ENCODE measurements at places on chromosomes 1 and 21.
A peak's percentile ranks its signal among the peaks of the same experiment; 100 is the strongest.

GRCh38 chr1:181135815-181136737 is 47.6 kb downstream of the IER5 start:
- DNase-seq, result no peak

DNA sequence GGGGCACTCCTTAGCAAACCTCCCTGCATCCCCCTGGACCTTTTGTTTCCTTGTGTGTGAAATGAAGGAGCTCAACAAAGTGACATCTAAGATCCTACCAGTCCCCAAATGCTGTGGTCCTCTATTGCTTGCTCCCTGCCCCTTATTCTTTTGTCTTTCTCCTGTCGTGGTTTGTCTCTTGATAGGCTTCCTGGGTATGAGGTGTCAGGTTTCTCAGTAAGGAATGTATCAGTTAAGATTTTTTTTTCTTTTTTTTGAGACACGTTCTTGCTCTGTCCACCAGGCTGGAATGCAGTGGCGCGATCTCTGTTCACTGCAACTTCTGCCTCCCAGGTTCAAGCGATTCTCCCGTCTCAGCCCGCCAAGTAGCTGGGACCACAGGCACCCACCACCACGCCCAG is 16.8 kb downstream of the CNIH3 start:
- DNase-seq, result no peak

DNA sequence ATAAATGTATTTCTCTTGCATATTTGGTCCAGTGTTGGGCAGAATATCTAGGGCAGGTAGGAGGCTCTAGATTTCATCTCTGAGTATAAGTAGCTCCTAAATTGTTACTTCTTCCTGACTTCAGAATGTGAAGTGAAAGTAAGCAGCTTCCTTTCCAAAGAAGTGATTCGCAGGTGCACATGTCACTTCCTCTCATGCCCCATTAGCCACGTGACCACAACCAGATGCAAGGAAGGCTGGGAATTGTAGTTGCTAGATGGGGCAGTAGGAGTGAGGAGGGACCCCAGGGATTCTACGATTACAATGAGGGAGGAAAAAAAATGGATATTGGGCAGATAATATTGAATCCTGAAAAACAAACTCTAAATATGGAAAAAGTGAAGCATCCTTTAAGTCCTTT is 113.2 kb upstream of the CYYR1 start:
- DNase-seq, result no peak

- peak; percentile 62 for DNase-seq
Measured at GRCh38 chr1:202189001-202189790, 4.4 kb upstream of the LGR6 start.

GRCh38 chr1:232062967-232063366 is 436.4 kb downstream of the DISC1 start:
- no peak for DNase-seq

- DNase-seq, result peak; percentile 24
Measured at GRCh38 chr1:25204797-25205480, 27.4 kb downstream of the SYF2 start.

GRCh38 chr1:107952989-107953388 is 12.0 kb downstream of the VAV3 start:
- DNase-seq, result no peak

DNA sequence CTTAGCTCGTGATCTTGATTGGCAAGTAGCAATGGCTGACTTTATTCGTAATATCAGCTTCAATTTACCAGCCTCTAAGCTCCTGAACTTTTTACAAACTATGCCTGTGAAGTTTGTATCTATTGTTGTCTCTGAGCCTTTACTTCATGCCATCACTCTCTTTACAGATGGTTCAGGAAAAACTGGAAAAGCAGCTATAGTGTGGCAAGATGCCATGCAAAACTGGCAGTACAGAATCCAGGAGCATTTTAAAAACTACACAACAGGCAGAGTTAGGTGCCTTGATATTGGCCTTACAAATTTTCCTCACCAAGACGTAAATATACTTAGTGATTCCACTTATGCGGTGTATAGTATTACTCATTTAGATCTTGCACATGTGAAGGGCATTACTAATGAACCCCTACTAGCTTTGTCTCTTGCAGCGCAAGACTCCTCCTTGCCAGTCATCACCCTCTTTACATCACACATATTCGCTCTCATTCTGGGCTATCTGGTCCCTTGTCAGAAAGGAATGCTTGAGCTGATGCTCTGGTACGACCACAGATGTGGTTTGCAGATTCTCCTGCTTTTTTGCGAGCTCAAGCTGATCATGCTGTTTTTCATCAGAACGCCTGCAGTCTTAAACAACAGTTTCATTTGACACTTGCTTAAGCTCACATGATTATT is 36.3 kb downstream of the CLCA1 start:
- DNase-seq, result no peak

GRCh38 chr1:69403756-69404320 is 163.9 kb upstream of the LRRC7 start:
- no peak for DNase-seq

DNA sequence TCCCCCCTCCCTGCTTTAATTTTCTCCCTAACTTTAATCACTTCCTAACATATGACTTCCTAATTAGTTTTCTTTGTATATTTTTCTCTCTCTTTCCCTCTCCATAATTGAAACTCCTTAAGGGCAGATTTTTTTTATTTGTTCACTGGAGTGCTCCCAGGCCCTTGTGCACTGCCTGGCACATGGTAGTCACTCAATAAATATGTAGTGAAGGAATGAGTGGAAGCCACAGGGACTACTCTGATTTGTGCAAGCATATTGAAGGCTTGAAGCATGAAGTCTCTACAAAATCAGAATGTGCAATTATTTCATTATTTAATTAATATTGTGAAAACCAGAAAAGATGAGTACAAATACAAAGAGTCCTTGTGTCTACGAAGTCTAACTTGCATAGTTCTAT is 41.5 kb downstream of the SNX7 start:
- DNase-seq, result no peak

GRCh38 chr1:966704-967300 is 520 bp downstream of the PLEKHN1 start:
- DNase-seq, result no peak

DNA sequence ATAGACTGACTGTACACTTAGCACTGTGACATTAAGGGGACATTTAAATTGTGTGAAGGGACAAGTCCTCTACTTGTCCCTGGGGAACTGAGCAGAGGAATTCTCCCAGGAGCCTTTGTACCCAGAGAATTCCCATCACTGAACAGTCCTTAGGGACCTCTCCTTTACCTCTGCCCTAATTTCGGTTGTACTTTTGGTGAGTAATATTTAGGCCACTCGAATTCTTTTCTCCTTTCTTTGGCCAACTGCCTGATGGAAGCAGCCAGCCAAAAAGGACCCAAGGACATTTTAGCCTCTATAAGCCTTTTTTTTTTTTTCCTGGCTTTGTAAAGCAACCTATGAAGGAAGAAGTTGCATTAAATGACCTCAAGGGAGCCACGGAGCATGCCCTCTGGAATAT is 71.5 kb downstream of the NR5A2 start:
- no peak for DNase-seq

- no peak for DNase-seq
Measured at GRCh38 chr1:53286955-53287354, 40.9 kb downstream of the LRP8 start.

- no peak for DNase-seq
Measured at GRCh38 chr21:42661688-42662429, 8.4 kb downstream of the PDE9A start.

DNA sequence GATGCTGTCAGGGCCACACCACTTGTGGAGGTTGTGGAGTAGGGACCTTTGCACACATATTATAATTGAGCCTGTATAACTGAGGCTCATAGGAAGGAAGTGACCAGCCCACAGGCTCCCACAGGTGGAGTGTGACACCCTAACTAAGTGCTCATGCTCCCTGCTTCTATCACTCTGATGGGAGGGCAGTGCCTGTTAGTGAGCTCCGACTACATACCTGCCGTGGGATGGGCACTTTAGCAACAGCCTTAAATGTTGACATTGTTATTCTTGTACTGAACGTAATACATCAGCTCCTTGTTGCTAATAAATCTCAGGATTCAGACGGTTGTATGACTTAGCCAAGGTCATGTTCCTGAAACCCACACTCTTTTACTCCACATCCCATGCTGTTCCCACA is 58.0 kb downstream of the BEND5 start:
- DNase-seq, result no peak

DNA sequence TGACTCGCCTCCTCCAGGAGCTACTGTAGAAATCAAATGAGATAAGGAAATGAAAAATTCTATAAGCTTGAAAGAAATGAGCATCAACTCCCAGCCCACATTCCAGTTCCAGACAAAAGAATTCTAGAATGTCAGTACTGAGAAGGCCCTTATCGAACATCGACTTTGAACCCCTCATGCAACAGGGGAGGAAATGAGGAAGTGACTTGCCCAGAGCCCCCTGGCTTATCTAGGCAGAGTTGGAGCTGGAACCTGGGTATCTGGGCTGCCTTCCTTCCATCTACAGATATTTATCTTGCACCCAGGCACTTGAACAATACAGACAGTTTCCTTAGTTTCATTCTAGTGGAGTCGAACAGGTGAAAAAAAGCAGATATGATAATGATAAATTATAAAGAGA is 22.3 kb downstream of the MECR start:
- no peak for DNase-seq

DNA sequence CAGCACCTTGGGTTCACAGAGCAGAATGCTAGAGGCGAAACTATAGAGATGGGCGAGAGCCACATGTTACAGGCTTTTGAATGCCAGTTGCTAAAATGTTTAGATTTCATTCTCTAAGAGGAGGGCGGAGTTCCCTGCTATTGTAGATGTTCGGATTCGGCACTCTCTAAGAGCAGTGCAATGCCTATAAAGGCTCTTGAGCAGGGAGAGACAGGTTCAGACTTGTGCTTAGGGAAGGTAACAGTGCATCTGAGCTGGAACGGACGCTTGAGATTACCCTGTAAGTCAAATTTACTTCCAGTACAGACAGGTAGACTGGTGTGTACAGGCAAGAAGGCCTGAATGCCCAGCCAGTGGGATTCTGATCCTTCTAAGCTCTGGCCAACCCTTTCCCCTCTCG is 15.3 kb downstream of the LURAP1 start:
- peak; percentile 97 for DNase-seq

DNA sequence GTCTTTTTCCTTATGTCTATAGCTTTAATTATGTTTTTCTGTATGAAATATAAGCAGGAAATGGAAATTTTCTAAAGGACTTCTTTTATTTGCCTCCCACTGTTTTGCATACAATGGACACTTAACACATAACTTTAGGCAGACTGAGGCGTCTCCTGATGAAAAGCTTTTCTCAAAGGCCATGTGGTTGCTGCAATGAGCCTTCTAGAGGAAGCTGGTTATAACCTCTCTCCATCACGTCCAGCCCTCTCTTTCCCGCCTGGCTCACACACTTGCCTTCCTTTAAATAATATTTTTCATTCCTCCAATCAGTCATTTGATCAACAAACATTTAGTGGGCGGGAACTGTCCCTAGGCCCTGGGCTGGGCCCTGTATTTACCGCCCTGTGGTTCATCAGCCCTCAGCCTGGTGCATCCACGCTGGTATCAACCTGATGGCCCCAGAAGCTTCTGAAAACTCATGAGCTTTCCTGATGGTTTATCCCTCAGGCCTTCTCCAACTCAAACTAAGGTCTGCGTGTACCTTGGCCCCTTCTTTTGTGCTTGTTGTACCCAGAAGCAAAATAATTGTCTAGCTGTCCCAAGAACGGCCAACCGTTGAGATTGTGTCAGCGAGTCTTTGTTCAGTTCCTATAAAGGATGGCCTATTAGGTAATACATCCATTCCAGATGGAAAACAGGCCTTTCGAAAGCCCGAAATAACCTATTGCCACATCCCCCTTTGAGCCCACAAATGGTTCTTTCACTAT is 75.3 kb upstream of the LYST start:
- DNase-seq, result no peak

DNA sequence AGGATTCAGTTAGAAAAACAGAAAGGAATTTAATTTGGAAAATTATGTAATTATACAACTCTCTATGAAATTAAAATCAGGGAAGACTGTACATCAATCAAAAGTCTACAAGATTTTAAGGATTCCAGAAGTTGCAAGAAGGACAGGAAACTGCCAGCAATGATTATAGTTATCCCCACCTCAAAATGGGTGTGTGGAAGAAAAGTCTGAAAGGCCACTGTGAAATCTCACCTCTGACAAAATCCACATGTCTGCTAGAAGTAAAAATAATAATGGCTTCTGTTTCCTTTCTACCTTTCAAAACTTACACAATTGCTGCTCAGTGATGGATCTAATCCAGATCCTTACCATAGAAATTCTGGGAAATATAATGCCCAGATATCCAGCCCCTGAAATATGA is 708.1 kb upstream of the ADGRL4 start:
- no peak for DNase-seq

- no peak for DNase-seq
Measured at GRCh38 chr21:40602080-40602479, 244.9 kb downstream of the DSCAM start.

GRCh38 chr1:229989591-229990248 is 77.3 kb upstream of the GALNT2 start:
- no peak for DNase-seq

GRCh38 chr1:90204023-90204590 is 209.2 kb downstream of the ZNF326 start:
- no peak for DNase-seq

GRCh38 chr1:109477821-109478220 is 5.9 kb upstream of the ATXN7L2 start:
- DNase-seq, result no peak

DNA sequence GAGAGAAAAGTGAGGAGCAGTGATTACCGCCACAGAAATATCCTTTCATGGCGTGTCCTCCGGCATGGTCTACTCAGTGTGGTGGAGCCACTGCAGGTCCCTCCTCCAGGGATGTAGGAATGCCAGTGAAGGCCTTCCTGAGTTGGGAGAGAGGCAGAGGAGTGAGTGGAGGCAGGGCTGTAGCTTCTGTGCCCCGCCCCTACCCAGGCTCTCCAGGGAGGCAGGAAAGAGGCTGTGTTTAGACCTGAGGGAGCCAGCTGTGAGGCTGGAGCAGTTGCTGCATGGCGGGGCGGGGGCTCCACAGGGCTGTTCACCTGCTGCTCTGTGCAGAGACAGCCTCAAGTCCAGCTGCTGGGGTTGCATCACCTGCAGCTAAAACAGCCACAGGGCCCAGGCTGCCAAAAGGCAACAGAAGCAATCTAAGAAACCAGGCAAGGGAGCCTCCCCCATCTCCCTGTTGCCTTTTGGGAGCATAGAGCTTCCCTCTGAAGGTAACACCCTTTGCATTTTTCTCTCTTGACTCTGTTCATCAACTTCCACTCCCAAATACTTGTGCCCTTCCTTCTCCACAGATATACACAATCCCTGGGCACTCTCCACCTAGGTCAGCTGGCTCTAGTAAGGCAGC is 801 bp upstream of the ANXA9 start:
- peak; percentile 93 for DNase-seq
